ENCODE measurements at places on chromosomes 6 and 20.

- DNase-seq, result no peak
Measured at GRCh38 chr6:57247603-57248002, 25.5 kb upstream of the RAB23 start.

DNA sequence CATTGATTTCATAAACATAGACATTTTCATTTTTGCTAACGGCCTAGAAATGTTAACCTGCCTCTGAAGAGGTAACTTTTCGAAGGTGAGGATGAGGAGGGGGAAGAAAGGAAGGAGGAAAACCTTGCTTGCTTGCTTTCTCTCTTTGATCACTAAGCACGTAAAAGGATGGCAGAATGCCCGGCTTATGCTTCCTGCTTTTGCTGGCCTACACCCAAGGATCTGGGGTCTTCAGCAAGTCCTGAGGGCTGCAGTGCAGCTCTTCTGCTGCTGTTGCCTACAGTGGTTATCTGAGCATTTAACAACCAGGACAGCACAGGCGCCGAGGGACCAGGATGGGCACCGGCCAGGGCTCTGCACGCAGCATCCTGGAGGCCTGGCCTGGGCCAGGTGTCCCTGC is 150.8 kb upstream of the TAB2 start:
- no peak for DNase-seq

DNA sequence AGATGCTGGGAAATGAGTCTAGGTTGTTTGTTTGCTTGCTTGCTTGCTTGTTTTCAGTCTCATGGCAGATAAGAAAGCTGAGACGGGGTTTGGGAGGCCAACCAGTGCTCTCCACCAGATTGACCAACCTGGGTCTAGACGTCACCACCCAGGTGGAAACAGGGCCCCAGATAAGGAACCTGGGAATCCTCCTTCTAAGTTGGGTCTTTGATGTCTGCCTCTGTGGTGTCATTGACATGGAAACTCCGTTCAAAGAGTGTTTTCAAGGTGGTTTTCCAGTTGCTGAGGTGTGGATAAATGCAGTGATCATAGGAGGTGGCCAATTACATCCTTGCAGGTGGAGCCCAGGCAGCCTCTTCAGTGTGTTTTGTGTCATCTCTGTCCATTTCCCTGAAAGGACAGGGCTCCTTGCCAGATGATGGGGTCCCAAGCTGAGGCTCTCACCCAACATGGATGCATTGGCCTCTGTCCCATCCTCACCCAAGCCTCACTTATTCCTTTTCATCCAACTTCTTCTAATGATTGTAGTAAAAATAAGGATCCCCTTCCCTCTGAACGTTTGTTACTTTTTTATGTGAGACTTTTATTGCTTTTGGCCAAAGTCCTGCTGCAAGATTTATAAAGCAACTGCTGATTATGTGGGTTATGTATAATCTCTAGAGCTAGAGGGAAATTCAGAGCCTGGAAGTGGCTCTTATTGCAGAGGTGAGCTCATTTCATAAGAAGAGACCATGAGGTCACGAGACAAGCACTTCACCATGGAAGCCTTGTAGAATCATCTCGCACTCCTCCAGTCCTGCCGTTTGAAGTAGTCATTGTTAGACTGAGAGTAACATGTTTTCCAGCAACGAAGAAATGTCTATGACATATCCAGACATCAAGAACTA is 32.0 kb upstream of the SYNDIG1 start:
- DNase-seq, result no peak

GRCh38 chr6:167302074-167302473 is 11.0 kb downstream of the UNC93A start:
- DNase-seq, result no peak

- no peak for DNase-seq
Measured at GRCh38 chr20:63544241-63544957, 3.1 kb downstream of the SRMS start.

DNA sequence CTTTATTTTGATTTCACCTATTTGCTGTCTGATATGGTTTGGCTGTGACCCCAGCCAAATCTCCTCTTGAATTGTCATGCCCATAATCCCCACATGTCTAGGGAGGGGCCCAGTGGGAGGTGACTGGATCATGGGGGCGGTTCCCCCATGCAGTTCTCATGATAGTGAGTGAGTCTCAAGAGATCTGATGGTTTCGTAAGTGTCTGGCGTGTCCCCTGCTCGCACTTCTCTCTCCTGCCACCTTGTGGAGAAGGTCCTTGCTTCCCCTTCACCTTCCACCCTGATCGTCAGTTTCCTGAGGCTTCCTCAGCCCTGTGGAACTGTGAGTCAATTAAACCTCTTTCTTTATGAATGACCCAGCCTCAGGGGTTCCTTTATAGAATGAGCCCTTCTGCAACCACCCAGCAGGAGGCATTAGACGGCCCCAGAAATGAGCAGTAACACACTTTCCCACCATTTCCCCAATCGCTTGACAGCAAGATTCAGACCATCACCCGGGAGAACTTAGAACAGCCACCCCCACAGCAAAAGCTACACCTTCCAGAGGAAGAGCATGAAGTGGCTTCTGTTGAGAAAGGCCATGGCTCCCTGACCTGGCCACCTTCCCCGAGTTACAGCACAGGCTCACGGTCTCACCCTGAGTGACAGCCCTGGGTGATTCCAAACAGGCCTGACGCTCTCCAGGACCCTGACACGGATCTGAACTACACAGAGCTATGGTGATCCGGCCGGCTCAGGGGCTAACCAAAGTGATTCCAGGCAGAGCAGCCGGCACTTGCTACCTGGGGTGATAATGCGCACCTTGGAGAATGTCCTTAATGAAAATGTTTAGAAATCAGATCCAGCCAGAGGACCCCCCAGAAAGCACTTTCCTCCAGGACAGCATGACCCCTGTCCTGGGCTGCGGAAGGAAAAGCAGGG is 131.2 kb upstream of the CDH4 start:
- no peak for DNase-seq

DNA sequence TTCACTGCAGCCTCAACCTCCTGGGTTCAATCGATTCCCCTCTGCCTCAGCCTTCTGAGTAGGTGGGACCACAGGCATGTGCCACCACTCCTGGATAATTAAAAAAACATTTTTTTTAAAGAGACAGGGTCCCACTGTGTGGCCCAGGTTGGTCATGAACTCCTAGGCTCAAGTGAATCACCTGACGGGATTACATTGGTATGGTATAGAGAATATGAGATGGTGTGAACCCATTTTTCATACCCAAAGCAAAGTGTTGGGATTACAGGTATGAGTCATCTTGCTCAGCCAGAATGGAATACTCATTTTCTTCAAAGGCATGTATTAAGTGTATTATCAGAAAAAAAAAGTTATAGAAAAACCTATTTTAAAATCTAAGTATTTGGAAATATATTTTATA is 114.2 kb downstream of the AHI1 start:
- DNase-seq, result no peak

DNA sequence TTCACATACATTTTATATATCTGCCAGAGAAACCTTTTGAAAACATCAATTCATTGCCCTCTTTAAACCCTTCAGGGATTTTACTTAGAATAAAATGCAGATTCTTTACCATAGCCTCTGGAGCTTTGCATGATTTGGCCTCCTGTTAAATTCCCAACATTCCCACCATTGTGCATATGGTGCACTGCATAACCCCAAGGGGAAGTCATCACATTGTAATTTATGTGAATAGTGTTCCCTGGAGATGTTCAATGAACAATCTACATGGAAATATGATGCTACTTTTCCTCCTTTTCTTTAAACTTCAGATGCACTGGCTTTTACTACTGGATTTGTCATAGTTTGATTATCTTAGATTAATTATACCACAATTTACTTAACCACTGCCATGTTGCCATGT is 94.7 kb downstream of the PHF3 start:
- DNase-seq, result no peak
